Stimulated activated CD8-positive, alpha-beta memory T cell treated with anti-CD3 and anti-CD28 coated beads, Interleukin-7, amount 100 ng/mL, for 1 hour (primary cell): ENCODE measurements at places on chromosomes 11 and 22.

DNA sequence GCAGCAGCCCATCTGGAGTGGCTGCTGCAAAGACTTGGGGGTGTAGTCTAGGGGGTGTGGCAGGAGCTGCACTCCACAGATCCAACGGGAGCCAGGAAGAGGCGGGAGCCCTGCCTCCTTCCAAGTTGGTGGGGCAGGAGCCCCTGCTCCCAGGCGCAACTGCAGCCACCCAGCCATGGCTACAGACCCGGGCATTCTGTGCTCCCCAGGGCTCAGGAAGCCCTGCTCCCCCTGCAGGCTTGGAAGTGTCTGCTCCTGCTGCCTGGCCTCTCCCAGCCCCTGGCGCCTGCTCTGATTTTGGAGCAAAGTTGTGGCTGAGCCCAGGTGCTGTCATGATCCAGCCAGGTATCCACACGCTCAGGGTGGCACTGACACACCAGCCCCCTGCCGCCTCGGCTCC lies 58.5 kb downstream of the CCDC34 start:
- DNase-seq, result no peak

DNA sequence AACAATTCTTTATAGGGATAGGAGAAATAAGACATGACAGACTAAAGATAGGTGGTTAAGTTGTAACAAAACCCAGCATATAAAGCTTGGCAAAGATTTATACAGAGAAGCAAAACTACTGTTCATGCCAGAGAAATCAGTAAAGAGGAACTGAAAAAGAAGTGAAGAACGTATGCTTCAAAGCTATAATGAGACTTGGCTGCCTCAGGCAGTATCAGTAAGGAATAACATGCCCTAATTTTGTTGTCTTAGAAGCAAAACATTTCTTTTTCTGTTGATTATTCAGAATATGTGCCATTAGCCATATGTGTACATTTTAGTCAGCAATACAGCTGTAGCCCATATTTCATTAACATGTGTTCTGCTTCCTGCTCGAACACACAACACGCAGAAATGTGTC lies 403.2 kb downstream of the NELL1 start:
- no peak for DNase-seq

GRCh38 chr22:22389467-22389866 lies 119.1 kb downstream of the ZNF280B start:
- no peak for DNase-seq

- no peak for DNase-seq
Observed at GRCh38 chr11:92843455-92843854, 126.0 kb upstream of the MTNR1B start.

DNA sequence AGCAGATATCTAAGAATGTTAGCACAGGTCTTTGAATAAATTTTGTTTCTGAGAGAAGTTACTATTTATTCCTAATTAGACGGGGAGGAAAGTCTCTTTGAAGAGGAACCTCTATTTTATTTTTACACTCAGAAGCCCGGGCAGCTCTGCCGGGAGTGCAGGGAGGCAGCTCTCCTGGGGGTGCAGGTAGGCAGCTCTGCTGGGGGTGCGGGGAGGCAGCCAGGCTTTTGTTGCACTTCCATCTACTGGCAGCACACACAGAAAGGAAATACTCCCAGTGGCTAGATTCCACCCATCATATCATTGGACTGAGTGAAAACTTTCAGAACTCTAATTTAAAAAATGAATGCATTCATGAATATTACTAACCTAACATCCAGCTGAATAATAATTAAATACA lies 24.6 kb downstream of the OR10A6 start:
- no peak for DNase-seq

DNA sequence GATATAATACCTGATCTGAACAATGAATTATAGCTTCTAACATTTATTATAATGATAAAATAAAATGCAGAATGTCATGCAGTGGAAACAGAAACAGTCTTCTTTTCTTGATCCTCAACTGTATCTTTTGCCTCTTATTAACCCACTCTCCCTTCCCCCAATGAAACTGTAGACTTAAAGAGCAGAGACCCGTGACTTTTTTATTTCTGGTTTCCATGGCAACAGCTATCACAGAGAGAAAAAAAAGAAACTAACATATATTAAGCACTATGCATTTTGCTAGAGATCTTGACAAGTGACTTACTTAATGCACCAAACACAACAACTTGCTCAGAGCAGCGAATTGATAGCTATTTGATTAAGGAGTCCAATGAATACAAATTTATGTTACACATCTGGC lies 69.3 kb downstream of the RAB38 start:
- no peak for DNase-seq

- DNase-seq, result no peak
Observed at GRCh38 chr22:40499209-40499623, 128.8 kb downstream of the SGSM3 start.

DNA sequence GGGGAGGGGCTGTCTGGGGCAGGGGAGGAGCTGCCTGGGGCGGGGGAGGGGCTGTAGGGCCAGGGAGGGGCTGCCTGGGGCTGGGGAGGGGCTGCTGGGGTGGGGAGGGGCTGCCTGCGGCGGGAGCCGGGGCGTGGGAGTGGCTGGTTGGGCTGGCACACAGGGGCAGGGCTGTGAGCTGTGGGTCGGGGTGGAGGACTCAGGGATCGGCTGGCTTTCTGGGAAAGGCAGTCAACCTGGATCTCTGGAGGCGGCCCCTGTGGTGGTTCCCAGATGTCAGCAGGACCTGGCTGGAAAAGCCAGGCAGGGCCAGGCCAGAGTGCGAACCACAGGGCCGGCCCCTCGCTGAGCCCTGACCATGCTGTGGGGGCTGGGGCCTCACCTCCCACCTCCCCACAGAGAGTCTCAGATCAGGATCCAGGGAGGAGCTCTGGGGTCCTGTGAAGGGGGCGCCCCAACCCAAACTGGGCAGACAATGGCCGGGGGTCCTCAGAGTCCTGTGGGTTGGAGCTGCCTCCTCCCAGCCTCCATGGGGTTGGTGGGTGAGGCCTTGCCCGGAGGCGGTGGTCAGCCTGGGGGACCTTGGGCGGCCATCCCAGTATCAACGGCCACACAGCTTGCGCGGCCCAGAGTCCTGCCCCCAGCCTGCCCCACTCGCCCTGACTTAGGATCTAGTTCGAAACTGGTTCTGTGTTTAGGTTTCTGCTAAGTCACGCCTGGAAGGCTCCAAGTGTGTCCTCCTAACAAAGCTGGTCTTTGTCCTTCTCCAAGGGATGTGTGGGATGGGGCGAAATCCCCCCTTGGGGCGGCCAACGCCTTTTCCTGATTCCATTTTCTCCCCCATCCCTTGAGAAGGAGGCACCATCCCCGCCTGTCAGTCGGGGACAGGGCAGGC lies 1.9 kb downstream of the MUC5B start:
- no peak for DNase-seq

- no peak for DNase-seq
Observed at GRCh38 chr22:43566561-43567332, 154.9 kb downstream of the MPPED1 start.

- no peak for DNase-seq
Observed at GRCh38 chr22:26401726-26402125, 27.3 kb upstream of the ASPHD2 start.

DNA sequence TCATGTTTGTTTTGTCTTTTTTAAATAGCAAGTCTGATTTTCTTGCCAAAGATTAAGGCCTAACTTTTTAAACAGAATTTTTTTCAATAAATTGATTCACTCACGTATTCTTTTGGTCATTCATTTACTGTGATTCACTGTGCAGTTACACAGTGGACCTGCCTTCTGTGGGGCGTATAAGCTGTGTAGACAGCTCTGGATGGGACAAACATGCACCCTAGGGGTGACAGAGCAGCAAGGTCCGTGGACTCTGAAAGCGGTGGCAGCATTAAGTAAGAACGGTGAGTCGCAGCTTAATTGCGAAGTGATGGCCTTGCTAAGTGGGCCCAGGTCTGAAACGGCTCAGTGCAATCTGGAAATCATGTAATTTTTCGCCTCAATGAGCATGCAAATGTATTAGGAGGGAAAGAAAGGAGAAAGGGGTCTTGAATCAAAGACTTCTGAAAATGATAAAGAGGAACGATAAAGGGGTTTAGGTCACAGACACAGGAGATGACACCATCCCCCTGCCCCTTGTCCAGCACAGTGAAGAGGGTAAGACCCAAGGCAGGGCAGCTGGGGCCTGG lies 113.1 kb downstream of the SPATA19 start:
- no peak for DNase-seq

DNA sequence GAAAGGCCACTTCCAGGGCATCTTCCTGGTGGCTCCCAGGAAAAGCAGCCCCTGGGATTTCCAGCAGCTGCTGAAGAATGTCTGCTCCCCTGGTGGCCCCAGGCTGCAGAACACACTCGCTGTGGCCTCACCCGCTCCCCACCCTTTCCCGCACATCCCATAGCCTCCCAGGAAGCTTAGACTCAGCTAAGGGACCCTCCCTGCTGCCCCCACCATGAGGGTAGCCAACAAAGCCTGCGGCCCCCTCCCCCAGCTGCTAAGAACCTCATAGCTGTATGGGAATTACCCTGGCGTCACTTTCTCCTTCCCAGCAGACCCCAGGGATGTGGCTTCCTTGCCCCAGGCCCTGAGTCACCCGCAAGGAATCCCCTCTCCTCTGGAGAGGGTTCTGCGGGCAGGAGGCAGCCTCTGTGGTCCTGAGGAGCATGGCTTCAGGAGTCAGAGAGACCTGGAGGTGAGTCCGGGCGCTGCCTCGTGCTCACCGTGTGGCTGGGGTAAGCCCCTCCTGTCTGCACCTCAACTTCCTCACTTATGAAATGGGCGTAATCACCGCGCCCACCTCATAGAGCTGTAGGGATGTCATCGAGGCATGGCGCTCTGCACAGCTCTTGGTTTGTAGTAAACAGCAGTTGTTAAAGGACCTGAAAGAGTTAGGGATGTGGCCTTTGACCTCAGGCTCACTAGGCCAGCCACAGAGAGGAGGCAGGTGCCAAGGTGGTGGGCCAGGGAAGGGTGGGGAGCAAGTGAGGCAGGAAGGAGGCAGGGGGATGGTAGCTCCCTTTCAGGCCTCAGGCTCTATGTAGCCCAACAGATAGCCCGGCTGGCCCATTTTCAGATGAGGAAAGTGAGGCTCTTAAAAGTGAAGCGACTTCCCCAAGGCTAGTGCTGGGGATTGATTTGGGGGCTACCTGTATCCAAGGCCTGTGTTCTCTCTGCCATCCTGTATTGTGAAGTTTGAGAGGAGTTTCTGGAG lies 71.2 kb downstream of the LRRC32 start:
- no peak for DNase-seq

DNA sequence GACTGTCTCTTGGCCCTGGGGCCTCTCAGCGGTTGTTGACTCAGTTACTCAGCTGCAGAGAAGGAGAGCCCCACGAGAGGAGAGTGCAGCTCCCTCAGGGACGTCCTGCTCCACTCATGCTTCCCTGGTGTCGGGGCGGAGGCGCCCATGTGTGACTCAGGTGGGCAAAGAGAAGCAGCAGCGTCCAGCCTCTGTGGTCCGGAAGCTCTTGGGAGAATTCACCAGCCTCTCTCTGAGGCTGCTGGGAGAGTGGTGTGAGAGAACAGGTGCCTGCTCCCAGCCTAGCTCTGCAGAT lies 25.7 kb downstream of the GLB1L2 start:
- DNase-seq, result no peak

DNA sequence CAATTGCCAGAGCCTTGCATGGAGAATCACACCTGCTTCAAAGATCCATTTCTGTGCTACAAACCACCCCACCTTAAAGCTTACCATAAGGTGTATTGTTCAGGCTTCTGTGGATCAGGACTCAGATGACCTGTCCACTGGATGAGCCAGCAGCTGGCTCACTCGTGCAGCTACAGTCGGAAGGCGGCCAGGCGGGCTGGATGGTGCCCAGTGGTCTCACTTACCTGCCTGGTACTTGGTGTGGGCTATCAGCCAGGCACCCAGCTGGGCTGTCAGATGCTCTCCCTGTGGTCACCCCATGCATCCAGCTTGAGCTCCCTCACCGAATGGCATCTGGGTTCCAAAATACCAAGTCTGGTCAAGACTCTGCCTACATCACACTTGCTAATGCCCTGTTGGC lies 10.9 kb upstream of the APOBEC3B start:
- DNase-seq, result no peak

- no peak for DNase-seq
Observed at GRCh38 chr11:761526-762108, 14.4 kb downstream of the TALDO1 start.

DNA sequence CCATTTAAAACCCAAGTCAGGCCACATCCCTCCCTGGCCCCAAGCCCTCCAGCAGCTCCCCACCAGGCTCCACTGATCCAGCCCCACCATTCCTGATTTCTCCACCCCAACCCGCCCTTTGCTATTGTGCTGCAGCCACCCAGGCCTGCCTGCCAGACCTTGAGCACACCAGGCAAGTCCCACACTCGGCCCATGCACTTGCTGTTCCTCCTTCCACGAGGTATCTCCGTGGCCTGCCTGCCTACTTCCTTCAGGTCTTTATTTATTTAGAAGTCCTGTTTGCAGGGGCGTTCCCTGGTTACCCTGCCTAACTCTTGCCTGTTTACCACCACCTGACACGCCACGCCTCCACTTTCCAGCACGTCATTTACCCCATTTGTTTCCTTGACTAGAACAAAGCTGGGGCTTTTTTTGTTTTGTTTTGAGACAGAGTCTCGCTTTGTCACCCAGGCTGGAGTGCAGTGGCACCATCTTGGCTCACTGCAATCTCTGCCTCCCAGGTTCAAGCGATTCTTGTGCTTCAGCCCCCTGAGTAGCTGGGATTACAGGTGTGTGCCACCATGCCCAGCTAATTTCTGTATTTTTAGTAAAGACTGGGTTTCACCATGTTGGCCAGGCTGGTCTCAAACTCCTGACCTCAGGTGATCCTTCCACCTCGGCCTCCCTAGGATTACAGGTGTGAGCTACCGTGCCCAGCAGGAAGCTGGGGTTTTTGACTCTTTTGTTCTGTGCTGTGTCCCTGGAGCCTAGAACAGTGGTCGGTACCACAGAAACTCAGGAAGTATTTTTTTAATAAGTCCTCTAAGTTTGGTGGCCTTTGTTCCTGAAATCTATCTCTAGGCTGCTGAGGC lies 6.7 kb downstream of the CENPM start:
- peak; percentile 75 for DNase-seq

DNA sequence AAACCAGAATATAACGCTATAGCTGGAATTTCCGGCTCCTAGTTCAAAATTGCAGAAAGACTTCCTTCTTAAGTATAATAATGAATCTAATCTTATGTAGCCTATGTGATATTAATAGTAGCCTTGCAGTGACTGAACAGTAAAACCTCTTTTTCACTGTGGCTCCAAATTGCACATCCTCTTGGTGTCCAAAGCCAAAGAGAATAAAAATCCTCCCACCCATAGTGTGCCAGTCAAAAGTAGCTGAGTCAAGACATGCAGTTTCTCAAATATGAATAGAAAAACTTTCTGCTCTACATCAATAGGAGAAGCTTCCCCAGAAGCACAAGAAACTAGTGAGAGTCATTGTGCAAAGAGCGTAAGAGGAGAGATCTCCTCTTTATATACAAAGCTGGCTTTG lies 76.0 kb upstream of the PICALM start:
- no peak for DNase-seq

- DNase-seq, result no peak
Observed at GRCh38 chr11:44286911-44287310, 23.0 kb downstream of the ALX4 start.

- DNase-seq, result no peak
Observed at GRCh38 chr11:16357775-16358174, 1.4 kb upstream of the SOX6 start.

GRCh38 chr11:3860375-3860774 lies 4.9 kb downstream of the STIM1 start:
- no peak for DNase-seq

- no peak for DNase-seq
Observed at GRCh38 chr22:20843501-20843900, 15.1 kb downstream of the PI4KA start.

- DNase-seq, result no peak
Observed at GRCh38 chr11:22163394-22163797, 29.5 kb upstream of the ANO5 start.

- DNase-seq, result no peak
Observed at GRCh38 chr11:83159902-83160865, 3.3 kb downstream of the PCF11 start.

- DNase-seq, result no peak
Observed at GRCh38 chr22:35400501-35400790, 506 bp downstream of the MCM5 start.
